ENCODE measurements at places on chromosomes 7 and 10. TPM values are rescaled to one million over a fixed set of nuclear protein-coding genes. Genes with fewer than 3 reads are reported as not detected.

The GDF10 gene
- 0.18 TPM for total RNA-seq

- H3K36me3 ChIP-seq: peaks cover 7% of the 10 kb centered on the region
- DNase-seq: no peak
- H3K4me1 ChIP-seq: peaks cover 13% of the 10 kb centered on the region
- no peak overlapping the region for H3K4me3 ChIP-seq
- no peak overlapping the region for H3K27ac ChIP-seq
Observed at GRCh38 chr10:57943701-57944100, 324.0 kb downstream of the IPMK start.

DNA sequence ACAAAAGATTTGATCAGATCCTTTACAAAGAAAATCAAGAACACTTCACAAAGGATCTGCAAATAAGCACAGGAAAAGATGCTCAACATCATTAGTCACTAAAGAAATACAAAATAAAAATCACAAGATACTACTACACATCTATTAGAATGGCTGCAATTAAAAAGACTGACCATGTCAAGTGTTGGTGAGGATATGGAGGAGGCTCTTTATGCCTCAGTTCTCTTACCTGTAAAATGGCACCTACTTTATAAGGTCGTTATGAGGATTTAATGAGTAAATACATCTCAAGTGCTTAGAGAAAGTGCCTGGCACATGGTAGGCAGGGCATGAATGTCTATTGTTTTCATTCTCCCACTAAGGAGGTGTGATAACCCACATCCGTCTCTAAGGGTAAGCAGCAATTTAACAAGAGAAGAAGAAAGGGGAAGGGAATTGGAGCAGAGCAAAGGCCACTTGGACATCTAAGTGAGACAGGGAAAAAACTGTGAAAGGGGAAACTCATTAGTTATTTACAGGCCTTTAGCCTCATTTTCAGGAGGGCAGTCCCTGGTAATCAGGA is 157.5 kb upstream of the NFE2L3 start:
- no peaks in the 10 kb centered on the region for H3K36me3 ChIP-seq
- H3K27ac ChIP-seq: no peak overlapping the region
- H3K4me1 ChIP-seq: no peaks in the 10 kb centered on the region
- H3K4me3 ChIP-seq: no peak overlapping the region
- no peak for DNase-seq

- H3K36me3 ChIP-seq: no peaks in the 10 kb centered on the region
- H3K27me3 ChIP-seq: no peaks in the 10 kb centered on the region
- H3K4me3 ChIP-seq: no peak overlapping the region
- no peaks in the 10 kb centered on the region for H3K4me1 ChIP-seq
- H3K27ac ChIP-seq: no peak overlapping the region
- DNase-seq: no peak
Observed at GRCh38 chr7:18960725-18961124, 156.7 kb downstream of the TWIST1 start.

DNA sequence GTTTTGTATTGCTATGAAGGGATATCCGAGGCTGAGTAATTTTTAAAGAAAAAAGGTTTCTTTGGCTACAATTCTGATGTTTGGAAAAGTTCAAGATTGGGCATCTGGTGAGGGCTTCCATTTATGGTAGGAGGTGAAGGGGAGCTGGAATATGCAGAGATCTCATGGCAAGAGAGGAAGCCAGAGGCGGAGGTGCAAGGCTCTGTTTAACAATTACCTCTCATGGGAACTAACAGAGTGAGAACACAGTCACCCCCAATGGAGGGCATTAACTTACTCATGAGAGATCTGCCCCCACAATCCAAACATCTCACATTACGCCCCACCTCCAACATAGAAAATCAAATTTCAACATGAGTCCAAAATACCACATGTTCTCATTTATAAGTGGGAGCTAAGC is 62.0 kb downstream of the AKR1D1 start:
- no peak overlapping the region for H3K4me3 ChIP-seq
- DNase-seq: no peak
- H3K27me3 ChIP-seq: no peaks in the 10 kb centered on the region
- H3K27ac ChIP-seq: no peak overlapping the region
- peaks cover 20% of the 10 kb centered on the region for H3K36me3 ChIP-seq

The ZNF775 gene
- total RNA-seq: 25.4 TPM

DNA sequence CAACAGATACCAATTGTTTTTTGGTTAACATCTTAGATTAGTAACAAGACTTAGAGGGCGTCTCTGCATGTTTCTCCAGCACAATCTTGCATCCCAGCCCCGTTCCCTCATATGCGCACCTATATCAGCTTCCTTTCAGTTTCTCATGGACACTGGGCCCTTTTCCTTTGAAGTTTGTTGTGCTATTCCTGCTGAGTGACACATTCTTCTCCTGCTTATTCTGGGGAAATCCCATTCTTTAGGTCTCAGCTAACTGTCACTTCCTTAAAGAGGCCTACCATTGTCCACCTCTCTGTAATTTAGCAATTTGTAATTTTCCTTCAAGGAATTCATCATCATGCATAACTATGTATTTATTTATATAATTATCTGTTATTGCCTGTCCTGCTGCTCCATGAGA is 110.3 kb upstream of the STEAP1B start:
- no peak for DNase-seq
- H3K36me3 ChIP-seq: no peaks in the 10 kb centered on the region
- no peaks in the 10 kb centered on the region for H3K27me3 ChIP-seq
- H3K27ac ChIP-seq: no peak overlapping the region
- H3K4me3 ChIP-seq: no peak overlapping the region

DNA sequence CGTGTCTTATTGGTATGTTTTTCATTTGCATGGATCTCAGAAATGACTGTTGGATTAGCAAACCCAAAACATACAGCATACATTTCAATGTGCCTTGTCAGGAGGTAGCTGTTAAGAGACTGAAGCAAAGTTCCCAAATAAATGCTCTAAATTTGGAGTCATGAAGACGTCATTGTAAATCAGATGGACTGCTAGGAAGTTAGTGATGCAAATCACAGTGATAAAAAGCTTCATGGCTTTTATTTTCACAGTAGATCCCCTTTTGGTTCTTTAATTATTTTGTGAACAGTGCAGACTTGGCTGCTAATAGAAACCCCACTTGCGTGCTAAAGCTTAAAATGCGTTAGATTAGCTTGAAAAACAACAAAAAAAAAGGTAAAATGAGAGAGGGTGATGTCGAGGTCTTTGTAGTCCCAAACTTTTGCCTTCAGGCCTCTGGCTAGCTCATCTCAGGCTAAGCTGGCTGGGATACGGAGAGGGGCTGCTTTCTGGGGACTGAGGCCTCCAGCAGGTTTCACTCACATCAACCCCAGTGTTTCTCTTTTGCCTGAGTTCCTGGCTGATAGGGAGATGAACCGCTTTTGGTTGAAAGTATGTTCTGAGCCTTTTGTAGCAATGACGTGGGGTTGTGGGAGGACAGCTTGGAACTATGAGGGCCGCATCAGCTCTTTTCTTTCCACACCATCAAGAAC is 107.1 kb upstream of the CDCA7L start:
- no peaks in the 10 kb centered on the region for H3K27me3 ChIP-seq
- peaks cover 33% of the 10 kb centered on the region for H3K4me1 ChIP-seq
- DNase-seq: no peak
- H3K36me3 ChIP-seq: no peaks in the 10 kb centered on the region
- H3K27ac ChIP-seq: no peak overlapping the region

DNA sequence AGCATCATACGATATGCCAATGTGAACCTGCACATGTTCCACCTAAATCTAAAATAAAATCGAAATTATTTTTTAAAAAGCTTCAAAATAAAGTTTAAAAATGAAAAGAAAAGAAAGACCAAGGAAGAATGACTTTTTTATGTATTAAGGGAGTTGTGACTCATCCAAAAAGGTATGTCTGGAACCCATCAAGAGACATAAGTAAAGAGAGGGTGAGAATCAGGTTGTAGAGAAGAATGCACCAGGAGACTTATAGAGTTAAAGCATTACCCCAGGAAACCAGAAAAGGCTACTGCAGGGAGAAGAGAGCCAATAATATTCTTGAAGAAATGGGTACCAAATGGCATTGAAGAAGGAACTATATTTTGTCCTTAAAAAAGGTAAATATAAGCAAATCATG is 69.8 kb downstream of the CTTNBP2 start:
- H3K4me3 ChIP-seq: no peak overlapping the region
- H3K4me1 ChIP-seq: peaks cover 78% of the 10 kb centered on the region
- H3K27me3 ChIP-seq: no peaks in the 10 kb centered on the region
- H3K27ac ChIP-seq: no peak overlapping the region
- no peaks in the 10 kb centered on the region for H3K36me3 ChIP-seq

DNA sequence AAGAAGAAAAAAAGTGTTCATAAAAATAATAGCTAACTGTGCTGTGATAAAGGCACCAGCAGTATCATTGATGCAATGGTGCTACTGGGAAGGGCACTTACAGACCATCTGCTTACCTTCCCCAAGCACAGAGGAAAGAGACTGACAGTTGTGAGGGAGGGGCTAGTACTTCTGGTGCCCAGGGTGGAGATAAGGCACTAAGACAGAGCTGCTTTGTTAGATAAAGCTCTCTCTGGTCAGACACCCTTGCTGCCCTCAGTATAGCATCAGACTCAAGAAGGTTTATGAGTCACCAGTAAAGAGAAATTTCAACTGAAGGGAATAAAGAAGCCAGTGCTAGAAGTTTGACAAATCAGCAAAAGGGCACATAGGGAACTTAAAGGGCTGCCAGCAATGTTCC is 325.6 kb downstream of the HPSE2 start:
- H3K4me3 ChIP-seq: no peak overlapping the region
- no peaks in the 10 kb centered on the region for H3K36me3 ChIP-seq

The FLNC gene
- 8.0 TPM for total RNA-seq

GRCh38 chr10:3814838-3815220 is 29.8 kb upstream of the KLF6 start:
- H3K4me3 ChIP-seq: no peak overlapping the region
- peaks cover 4% of the 10 kb centered on the region for H3K4me1 ChIP-seq
- no peaks in the 10 kb centered on the region for H3K36me3 ChIP-seq
- H3K27me3 ChIP-seq: no peaks in the 10 kb centered on the region

DNA sequence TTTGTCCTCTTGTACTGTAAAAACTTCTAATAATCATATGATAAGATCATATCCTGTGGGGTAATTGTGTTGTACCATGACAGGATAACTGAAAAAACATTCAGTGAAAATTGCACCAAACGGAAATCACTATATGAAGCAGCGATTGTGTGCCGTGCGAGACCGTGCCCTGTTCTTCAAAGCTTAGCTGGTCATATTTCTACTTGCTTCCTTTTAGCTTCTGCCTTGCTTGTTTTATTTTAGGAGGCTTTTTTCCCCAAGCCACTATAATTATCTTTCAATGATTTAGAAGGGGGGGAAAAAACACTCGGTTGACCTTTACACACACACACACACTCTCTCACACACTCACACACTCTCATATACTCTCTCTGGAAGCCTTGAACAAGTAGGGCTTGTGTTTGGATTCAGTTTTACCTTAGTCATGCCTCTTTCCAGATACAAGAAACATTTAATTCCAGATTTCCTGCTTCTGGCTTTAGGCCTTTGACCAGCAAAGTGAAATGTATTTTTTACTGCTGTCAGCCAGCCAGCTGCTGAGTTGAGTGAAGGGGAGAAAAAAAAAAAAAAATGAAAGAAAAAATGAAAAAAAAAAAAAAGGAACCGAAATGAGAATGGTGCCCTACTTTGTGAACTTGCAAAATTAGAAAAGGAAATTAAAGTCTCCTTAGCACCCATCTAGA is 181.4 kb downstream of the ARID5B start:
- H3K4me3 ChIP-seq: no peak overlapping the region
- H3K27ac ChIP-seq: no peak overlapping the region
- H3K27me3 ChIP-seq: no peaks in the 10 kb centered on the region
- no peaks in the 10 kb centered on the region for H3K4me1 ChIP-seq
- DNase-seq: no peak
- H3K36me3 ChIP-seq: no peaks in the 10 kb centered on the region

GRCh38 chr10:60848126-60848525 is 69.8 kb downstream of the CDK1 start:
- H3K27me3 ChIP-seq: no peaks in the 10 kb centered on the region
- DNase-seq: no peak
- no peak overlapping the region for H3K4me3 ChIP-seq

GRCh38 chr7:107232568-107233090 is 63.8 kb downstream of the HBP1 start:
- DNase-seq: no peak
- no peaks in the 10 kb centered on the region for H3K36me3 ChIP-seq
- peaks cover 30% of the 10 kb centered on the region for H3K4me1 ChIP-seq
- H3K27ac ChIP-seq: no peak overlapping the region
- no peak overlapping the region for H3K4me3 ChIP-seq
- no peaks in the 10 kb centered on the region for H3K27me3 ChIP-seq

The HNRNPF gene
- total RNA-seq: 358 TPM

GRCh38 chr7:51774178-51774577 is 457.6 kb upstream of the COBL start:
- no peak overlapping the region for H3K4me3 ChIP-seq
- H3K36me3 ChIP-seq: no peaks in the 10 kb centered on the region
- peak; percentile 33 for DNase-seq
- H3K27ac ChIP-seq: peak overlapping the region; percentile 77
- no peaks in the 10 kb centered on the region for H3K27me3 ChIP-seq

GRCh38 chr7:18520450-18521235 is 25.1 kb downstream of the HDAC9 start:
- H3K27me3 ChIP-seq: no peaks in the 10 kb centered on the region
- H3K27ac ChIP-seq: no peak overlapping the region
- H3K4me1 ChIP-seq: peaks cover 14% of the 10 kb centered on the region
- no peak overlapping the region for H3K4me3 ChIP-seq
- DNase-seq: no peak

DNA sequence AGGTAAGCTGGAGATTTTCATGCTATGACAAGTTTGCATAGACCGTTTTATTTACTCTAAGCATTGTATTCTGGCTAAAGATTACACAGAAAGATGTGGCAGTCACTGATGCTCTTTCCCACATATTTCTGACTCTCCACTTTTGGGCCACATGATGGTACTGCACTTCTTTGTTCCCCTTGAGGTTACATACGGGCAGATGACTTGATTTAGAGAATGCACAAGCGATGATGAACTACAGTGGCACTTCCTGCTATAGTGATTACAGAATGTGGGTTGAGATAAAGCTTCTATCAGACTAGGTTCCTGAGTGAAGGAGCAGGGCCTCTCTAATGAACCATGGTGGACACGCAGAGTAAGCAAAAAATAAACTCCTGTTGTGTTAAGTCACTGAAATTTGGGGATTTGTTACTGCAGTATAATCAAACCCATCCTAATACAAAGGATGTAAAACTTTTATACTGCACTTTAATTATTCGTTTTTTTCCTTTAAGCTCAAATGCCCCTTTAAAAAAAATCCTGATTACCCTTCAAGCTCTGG is 177.9 kb downstream of the TAX1BP1 start:
- H3K4me1 ChIP-seq: peaks cover 56% of the 10 kb centered on the region
- DNase-seq: no peak
- no peak overlapping the region for H3K4me3 ChIP-seq
- peaks cover 13% of the 10 kb centered on the region for H3K36me3 ChIP-seq

DNA sequence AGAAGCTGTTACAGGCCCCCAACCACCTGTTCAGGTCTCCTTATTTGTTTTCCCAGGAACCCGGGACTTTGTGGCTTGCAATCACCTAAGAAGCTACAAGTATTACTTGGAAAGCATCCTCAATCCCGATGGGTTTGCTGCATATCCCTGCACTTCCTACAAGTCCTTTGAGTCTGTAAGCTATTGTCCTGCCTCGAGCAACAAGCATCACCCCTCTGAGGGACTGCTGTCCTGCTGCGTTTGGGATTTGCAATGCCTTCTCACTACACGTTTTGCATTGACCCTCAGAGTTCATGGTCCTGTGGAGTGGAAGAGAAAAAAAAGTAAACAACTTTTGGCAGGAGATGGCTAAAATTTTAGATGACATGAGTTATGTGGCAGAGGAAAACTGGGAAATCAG is 9.2 kb downstream of the PNLIPRP1 start:
- no peaks in the 10 kb centered on the region for H3K36me3 ChIP-seq
- H3K27ac ChIP-seq: no peak overlapping the region
- H3K4me1 ChIP-seq: peaks cover 10% of the 10 kb centered on the region
- no peak overlapping the region for H3K4me3 ChIP-seq

The OPN1SW gene
- total RNA-seq: not detected

Data from WTC11 (cell line).